ENCODE measurements at places on chromosomes 11 and 22.

- no peak for DNase-seq
- no peaks in the 10 kb centered on the region for H3K27me3 ChIP-seq
- no peak overlapping the region for H3K4me3 ChIP-seq
- H3K4me1 ChIP-seq, result no peaks in the 10 kb centered on the region
- no peaks in the 10 kb centered on the region for H3K36me3 ChIP-seq
Measured at GRCh38 chr11:94025690-94026394, 4.7 kb downstream of the HEPHL1 start.

- no peak overlapping the region for H3K4me3 ChIP-seq
- no peak for DNase-seq
- H3K36me3 ChIP-seq, result no peaks in the 10 kb centered on the region
- no peak overlapping the region for H3K27ac ChIP-seq
- no peaks in the 10 kb centered on the region for H3K4me1 ChIP-seq
Measured at GRCh38 chr22:38403812-38404211, 51.2 kb downstream of the KCNJ4 start.

- H3K36me3 ChIP-seq, result no peaks in the 10 kb centered on the region
- H3K4me3 ChIP-seq, result no peak overlapping the region
- H3K27ac ChIP-seq, result no peak overlapping the region
- no peaks in the 10 kb centered on the region for H3K4me1 ChIP-seq
Measured at GRCh38 chr11:103552086-103552485, 442.9 kb downstream of the DYNC2H1 start.

DNA sequence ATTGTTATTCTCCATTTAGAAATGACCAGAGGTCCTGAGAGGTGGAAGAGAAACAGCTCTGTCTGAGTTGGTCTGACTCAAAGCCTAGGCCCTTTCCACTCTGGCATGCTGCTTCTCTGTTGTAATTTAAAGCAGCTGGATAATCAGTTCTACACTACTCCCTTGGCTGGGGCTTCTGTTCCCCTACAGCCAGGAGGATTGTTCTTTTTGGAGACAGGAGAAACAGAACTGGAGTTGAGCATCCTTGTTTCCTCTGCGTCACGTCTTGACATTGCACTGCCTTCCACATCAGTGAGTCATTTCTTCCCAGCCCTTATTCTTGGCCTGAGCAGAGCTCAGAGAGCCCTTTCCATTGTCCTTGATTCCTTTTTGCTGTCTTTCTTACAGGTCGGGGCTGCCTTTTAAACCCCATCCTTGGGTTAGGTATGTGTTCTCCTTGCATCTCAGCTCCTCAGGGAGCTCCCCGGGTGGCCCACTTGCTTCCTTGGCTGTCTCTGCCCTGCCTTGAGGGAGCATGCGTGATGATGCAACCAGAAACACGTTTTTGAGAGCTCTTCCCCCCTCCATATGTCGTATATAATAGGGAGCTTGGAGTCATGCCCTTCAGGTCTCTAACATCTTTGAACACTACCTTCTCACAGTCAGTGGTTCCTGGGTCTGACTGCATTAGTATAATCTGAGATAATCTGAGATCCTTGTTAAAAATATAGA is 35.7 kb downstream of the CYB5R2 start:
- H3K27me3 ChIP-seq, result no peaks in the 10 kb centered on the region
- no peak overlapping the region for H3K4me3 ChIP-seq
- peak overlapping the region; percentile 38 for H3K27ac ChIP-seq
- DNase-seq, result peak; percentile 95
- peaks cover 13% of the 10 kb centered on the region for H3K4me1 ChIP-seq
- H3K36me3 ChIP-seq, result no peaks in the 10 kb centered on the region

- DNase-seq, result no peak
- no peaks in the 10 kb centered on the region for H3K36me3 ChIP-seq
- no peak overlapping the region for H3K27ac ChIP-seq
- peaks cover 14% of the 10 kb centered on the region for H3K4me1 ChIP-seq
Measured at GRCh38 chr11:74014880-74015279, 6.0 kb upstream of the UCP3 start.

GRCh38 chr11:72220696-72221363 is 3.7 kb upstream of the INPPL1 start:
- H3K4me3 ChIP-seq, result no peak overlapping the region
- peak; percentile 80 for DNase-seq
- no peak overlapping the region for H3K27ac ChIP-seq
- no peaks in the 10 kb centered on the region for H3K27me3 ChIP-seq

- H3K4me1 ChIP-seq, result peaks cover 28% of the 10 kb centered on the region
- no peaks in the 10 kb centered on the region for H3K36me3 ChIP-seq
- H3K27me3 ChIP-seq, result no peaks in the 10 kb centered on the region
- peak overlapping the region; percentile 60 for H3K27ac ChIP-seq
Measured at GRCh38 chr11:8917157-8917825, 6.3 kb downstream of the AKIP1 start.

GRCh38 chr11:121895919-121896318 is 220.1 kb downstream of the BLID start:
- no peak overlapping the region for H3K27ac ChIP-seq
- H3K4me3 ChIP-seq, result no peak overlapping the region
- no peak for DNase-seq
- H3K4me1 ChIP-seq, result no peaks in the 10 kb centered on the region

DNA sequence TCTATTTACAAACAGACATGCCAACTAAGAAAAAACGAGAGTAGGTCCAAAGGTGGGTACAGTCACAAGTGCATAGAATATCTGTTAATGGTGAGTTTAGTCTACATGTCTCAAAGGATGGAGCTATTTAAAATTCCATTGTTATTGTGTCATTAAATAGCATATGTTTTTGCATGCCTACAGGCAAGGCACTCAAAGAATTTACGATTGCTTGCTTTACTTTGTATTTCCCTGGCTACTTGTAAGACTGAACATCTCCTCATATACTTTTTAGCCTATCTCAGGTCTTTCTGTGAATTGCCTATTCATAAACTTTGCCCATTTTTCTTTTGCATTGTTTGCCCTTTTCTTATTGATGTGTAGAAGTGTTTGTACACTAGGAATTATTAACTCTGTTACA is 39.7 kb downstream of the DEUP1 start:
- no peaks in the 10 kb centered on the region for H3K36me3 ChIP-seq
- H3K27ac ChIP-seq, result no peak overlapping the region
- no peaks in the 10 kb centered on the region for H3K4me1 ChIP-seq
- no peak overlapping the region for H3K4me3 ChIP-seq
- H3K27me3 ChIP-seq, result no peaks in the 10 kb centered on the region

DNA sequence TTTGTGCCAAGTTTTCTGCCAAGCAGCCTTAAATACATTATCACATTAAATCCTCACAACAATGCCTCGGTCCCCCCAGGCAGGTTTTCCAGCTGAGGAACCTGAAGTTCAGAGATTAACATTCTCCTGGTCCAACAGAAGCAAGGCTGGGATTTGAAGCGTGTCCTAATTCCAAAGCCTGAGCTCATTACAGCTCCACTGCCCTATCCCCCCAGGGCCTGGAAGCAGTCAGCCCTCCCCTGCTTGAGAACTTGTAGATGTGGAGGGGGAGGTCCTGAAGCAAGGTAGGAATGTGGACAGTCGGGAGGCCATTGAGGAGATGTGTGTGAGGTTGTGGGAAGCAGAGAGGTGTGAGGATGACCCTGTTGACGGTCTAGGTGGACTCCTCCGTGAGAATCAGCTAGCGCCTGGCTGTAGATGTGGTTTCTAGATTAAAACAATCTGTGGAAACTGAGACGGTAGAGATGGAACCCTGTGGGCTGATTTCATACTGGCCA is 8.1 kb downstream of the GRAMD1B start:
- H3K4me1 ChIP-seq, result no peaks in the 10 kb centered on the region
- H3K27ac ChIP-seq, result no peak overlapping the region
- no peak for DNase-seq
- H3K36me3 ChIP-seq, result no peaks in the 10 kb centered on the region

- no peaks in the 10 kb centered on the region for H3K27me3 ChIP-seq
- DNase-seq, result no peak
- no peak overlapping the region for H3K27ac ChIP-seq
- peaks cover 27% of the 10 kb centered on the region for H3K36me3 ChIP-seq
Measured at GRCh38 chr11:827146-827896, 398 bp upstream of the CRACR2B start.

GRCh38 chr11:69774354-69775162 is 583 bp downstream of the FGF4 start:
- H3K4me3 ChIP-seq, result no peak overlapping the region
- peaks cover 10% of the 10 kb centered on the region for H3K27me3 ChIP-seq
- no peak for DNase-seq
- H3K27ac ChIP-seq, result no peak overlapping the region
- H3K36me3 ChIP-seq, result no peaks in the 10 kb centered on the region

GRCh38 chr11:76772100-76772782 is 10.9 kb upstream of the TSKU start:
- peaks cover 78% of the 10 kb centered on the region for H3K4me1 ChIP-seq
- no peaks in the 10 kb centered on the region for H3K27me3 ChIP-seq
- no peak for DNase-seq
- H3K27ac ChIP-seq, result peak overlapping the region; percentile 88

GRCh38 chr11:93169950-93170561 is 27.7 kb downstream of the SLC36A4 start:
- H3K36me3 ChIP-seq, result no peaks in the 10 kb centered on the region
- no peak for DNase-seq
- H3K27ac ChIP-seq, result no peak overlapping the region
- no peaks in the 10 kb centered on the region for H3K27me3 ChIP-seq
- no peak overlapping the region for H3K4me3 ChIP-seq
- no peaks in the 10 kb centered on the region for H3K4me1 ChIP-seq

DNA sequence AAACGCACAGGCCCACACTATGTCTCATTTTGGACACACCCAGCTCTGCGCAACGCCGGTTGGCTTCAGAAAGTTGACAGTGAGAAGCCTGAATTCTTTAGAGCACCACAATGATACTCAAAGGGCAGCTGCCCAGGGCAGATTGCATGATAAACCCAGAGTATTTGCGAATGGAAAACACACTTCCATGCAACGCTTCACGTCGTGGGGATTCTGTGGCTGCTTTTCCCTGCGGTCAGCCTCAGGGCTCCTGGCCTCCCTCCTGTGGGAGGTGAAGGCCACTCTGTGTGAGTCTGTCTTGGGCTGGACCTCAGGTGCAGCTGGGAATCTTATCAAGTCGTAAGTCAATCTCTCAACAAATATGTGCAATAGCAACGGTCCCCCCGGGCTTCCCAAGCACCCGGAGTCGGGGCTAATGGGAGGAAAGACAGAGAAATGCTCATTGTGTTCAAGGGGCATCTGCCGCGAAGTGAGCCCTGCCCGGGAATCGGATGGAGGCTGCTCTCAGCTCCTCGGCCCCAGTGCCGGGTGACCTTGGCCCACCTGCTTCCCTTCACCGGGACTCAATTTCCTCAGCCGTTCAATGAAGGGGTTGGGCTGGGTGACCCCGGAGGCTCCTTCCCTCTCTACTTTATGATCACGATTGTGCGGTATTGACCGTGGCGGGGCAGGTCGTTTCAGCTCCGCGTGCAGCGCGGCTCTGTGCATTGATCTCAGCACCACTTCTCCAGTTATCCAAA is 623.6 kb downstream of the BRD1 start:
- H3K27ac ChIP-seq, result no peak overlapping the region
- H3K4me1 ChIP-seq, result no peaks in the 10 kb centered on the region
- no peak for DNase-seq
- H3K36me3 ChIP-seq, result no peaks in the 10 kb centered on the region
- no peaks in the 10 kb centered on the region for H3K27me3 ChIP-seq

DNA sequence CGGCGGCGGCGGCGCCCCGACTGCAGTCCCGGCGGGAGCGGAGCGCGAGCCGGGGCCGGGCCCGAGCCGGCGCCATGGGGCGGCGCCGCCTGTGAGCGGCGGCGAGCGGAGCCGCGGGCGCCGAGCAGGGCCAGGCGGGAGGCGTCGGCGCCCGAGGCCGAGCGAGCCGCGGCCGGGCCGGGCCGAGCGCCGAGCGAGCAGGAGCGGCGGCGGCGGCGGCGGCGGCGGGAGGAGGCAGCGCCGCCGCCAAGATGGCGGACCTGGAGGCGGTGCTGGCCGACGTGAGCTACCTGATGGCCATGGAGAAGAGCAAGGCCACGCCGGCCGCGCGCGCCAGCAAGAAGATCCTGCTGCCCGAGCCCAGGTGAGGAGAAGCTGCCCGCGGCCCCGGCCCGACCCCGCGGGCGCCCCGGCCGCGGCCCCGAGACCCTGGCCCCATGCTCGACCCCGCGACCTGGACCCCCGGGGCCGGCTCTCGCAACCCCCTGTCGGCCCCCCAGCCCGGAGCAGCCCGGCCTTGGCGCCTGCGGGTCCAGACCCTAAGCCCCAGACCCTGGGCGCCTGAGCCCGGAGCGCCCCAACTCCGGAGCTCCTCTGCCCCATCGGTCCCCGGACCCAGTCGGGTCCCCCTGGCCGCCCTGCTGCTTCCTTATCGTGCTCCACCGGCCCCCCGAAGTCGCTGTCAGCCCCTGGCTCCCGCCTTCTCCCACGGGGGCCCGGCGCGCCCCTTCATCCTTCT is at the start of gene GRK2:
Gene GRK2 (plus strand): TSS at position 25 of the 739 bp plus-strand sequence. CDS start 227 bp downstream, at position 252.
- H3K4me1 ChIP-seq, result peaks cover 86% of the 10 kb centered on the region
- H3K4me3 ChIP-seq, result peak within 1 kb of the TSS; percentile 98
- no peaks in the 10 kb centered on the region for H3K36me3 ChIP-seq
- no peak for DNase-seq

GRCh38 chr22:48096411-48096810 is 1334.0 kb downstream of the TBC1D22A start:
- no peak overlapping the region for H3K27ac ChIP-seq
- H3K4me1 ChIP-seq, result peaks cover 9% of the 10 kb centered on the region
- H3K36me3 ChIP-seq, result no peaks in the 10 kb centered on the region
- H3K4me3 ChIP-seq, result no peak overlapping the region
- no peaks in the 10 kb centered on the region for H3K27me3 ChIP-seq
- no peak for DNase-seq

GRCh38 chr11:103338621-103339484 is 229.6 kb downstream of the DYNC2H1 start:
- H3K4me1 ChIP-seq, result no peaks in the 10 kb centered on the region
- no peak overlapping the region for H3K4me3 ChIP-seq
- no peak overlapping the region for H3K27ac ChIP-seq
- no peak for DNase-seq
- H3K36me3 ChIP-seq, result no peaks in the 10 kb centered on the region

- no peak for DNase-seq
- H3K27me3 ChIP-seq, result no peaks in the 10 kb centered on the region
- H3K27ac ChIP-seq, result no peak overlapping the region
- peaks cover 18% of the 10 kb centered on the region for H3K4me1 ChIP-seq
- no peak overlapping the region for H3K4me3 ChIP-seq
- no peaks in the 10 kb centered on the region for H3K36me3 ChIP-seq
Measured at GRCh38 chr11:19366992-19367709, 126.4 kb upstream of the E2F8 start.

DNA sequence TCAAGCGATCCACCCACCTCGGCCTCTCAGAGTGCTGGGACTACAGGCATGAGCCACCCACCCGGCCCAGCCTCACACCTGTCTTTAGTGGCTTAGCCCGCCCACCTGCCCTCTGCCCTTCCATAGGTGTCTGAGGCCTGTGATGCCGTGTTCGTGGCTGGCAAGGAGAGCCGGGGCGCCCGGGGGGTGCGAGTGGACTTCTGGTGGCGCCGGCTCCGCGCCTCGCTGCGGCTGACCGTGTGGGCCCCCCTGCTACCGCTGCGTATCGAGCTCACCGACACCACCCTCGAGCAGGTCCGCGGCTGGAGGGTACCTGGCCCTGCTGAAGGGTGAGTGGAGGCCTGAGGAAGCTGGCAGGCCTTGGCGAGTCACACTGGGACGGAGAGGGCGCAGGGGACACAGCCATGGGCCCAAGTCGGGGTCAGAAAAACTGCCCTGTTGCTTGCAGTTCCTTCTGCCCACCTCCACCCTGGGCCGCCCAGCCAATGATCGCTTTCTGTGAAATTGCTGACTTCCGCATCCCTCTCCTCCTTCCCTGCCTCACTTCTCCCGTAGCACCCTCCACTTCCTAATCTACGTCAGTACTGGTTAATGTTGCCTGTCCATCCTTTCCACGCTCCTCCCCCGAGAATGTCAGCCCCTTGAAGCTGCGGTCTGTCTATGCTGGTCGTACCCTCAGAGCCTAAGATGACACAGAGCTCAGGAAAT is 9.3 kb downstream of the TMEM132A start:
- no peaks in the 10 kb centered on the region for H3K36me3 ChIP-seq
- H3K27ac ChIP-seq, result no peak overlapping the region
- DNase-seq, result no peak
- H3K4me1 ChIP-seq, result no peaks in the 10 kb centered on the region
